Tibial nerve (tissue), 4 donors: ENCODE measurements at places on chromosomes 1 and 21.

DNA sequence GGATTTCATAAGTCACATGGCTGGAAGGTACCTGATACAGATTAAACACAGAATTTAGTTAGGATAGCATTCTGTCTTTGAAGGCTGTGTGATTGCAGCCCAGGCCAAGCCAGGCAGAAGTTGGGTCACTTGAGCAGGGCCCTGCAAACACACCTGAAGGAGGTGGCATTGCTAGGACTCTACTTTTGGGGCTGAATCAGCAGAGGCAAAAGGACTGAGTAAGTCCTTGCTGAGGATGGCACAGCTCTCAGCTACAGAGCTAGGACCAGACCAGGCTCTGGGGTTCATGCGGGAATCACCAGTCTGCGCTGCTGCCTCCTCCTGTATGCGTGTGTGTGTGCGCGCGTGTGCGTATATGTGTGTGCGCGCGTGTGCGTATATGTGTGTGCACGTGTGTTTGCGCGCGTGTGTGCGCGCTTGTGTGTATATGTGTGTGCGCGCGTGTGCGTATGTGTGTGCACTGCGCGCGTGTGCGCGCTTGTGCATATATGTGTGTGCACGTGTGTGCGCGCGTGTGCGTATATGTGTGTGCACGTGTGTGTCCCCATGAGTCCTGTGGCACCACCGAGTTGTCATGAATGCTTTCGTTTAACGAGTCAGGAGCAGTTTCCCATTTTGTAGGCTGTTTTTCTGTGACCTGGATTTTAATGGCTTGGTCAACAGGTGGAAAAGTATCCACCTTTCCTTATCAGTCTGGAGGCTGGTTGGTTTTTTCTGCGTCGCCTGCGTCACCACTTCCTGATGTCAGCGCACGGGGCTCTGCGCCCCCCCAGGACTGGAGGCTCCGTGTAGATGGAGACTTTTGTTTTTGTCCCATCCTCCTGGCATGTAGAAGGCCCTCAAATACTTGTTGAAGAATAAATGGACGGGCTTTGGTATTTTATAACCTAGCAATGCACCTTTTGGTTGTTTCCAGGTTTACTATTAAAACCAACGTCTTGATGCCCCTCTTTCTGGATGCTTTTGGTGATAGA is 34.7 kb downstream of the ADARB1 start:
- no peak for DNase-seq

GRCh38 chr1:224582041-224582440 is 34.1 kb upstream of the CNIH3 start:
- no peak for DNase-seq

DNA sequence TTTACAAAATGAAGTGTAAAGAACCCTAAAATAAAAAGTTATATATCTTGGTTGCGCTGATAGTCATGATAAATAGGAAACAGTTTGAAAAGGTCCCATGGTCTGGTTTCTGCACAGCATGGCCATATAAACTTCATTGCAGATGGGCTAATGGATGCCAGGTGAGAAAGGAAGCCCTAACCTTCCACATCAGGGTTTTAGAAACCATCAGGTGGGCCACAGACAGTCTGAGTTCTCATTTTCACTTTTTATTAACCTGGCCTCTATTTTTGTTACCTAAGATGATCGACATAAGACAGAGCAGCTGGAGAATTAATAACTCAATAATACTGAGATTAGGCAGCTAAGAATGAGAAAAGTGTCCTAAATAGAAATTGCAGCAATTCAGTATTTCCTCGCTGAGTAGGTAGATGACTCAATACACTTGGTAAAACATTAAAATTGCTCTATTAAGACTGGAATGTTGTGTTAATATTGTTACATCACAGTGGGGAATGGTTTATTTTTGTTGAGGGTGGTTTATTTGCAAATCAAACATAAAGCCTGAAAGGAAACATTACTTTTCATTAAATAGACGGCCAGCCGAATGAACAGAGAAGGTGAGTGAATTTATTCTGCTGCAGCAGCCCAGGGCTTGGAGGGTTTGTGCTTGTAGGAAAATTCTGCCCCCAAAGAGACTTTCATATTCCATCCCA is 21.1 kb downstream of the C1orf21 start:
- no peak for DNase-seq

DNA sequence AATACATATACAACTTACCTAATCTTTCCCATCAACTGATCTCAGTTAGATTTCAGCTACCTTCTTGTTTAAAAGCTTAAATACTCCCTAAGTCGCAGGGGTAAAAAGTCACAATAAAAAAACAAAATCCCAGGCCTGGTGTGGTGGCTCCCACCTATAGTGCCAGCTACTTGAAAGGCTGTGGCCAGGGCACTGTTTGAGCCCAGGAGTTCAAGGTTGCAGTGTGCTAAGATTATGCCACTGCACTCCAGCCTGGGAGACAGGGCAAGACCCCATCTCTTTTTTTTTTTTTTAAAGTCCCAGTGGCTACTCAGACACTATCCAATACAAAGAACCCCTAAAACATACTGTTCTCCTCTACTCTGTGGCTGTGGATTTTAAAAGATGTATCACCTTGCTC is 228.3 kb downstream of the DENND1B start:
- DNase-seq = no peak

- DNase-seq = no peak
These were observed 13.6 kb downstream of the INSRR start for GRCh38 chr1:156845055-156845952.

DNA sequence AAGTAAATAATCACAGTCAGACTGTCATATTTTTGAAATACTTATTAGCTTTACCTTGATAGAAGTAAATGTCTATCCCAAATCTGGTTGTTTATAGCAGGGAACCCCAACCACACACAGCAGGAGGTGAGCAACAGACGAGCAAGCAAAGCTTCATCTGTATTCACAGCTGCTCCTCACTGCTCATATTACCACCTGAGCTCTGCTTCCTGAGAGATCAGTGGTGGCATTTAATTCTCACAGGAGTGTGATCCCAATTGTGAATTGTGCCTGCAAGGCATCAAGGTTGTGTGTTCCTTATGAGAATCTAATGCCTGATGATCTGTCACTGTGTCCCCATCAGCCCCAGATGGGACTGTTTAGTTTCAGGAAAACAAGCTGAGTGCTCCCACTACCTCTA is 104.3 kb downstream of the GPATCH2 start:
- DNase-seq = no peak

DNA sequence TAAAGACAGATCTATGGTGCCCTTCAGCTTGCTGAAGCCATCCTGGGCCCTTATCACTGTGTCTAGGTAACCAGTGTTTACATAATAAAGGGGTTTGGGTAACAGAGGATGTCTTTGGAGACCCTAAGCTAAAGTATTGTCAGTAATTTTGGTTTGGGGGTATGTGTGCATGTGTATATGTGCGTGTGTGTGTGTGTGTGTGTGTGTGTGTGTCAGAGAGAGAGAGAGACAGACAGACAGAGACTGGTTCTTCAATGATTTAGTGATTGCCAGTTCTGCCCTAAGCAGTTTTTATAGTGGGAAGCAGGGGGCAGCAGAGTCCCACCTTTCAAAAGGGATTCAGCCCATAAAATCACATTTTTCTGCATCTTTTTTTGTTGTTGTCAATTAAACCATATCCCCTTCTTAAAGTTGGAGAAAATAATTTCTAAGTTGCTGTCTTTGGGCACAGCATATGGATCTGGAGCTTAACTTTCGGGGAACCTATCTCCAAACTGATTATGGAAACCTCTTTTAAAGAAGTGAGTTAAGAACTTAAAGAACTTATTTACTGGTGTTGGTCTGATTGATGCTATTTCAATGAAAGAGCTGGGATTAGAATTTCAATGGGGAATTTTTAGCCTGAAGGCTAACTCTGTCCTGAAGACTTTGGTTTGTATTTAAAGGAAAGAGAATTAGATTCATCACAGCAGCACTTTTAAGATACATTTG is 51.1 kb downstream of the ZNF326 start:
- no peak for DNase-seq

DNA sequence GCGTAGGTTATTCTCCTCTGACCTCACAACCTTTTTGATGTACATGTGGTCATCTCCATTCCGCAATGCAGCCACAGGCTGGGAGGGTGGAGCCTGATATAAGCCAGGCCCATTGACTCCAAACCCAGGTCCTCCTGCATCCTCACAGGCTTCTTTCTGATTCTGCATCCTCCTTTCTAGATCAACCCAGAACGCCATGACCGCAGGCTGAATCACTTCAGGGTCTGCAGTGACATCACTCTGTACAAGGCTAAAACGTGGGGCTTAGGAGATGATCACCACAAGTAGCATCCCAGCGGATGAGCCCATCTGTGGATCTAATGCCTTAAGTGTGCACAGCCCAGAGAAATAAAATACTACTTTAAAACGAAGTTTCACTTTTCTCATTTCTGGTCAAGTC is 16.1 kb downstream of the EBNA1BP2 start:
- no peak for DNase-seq

DNA sequence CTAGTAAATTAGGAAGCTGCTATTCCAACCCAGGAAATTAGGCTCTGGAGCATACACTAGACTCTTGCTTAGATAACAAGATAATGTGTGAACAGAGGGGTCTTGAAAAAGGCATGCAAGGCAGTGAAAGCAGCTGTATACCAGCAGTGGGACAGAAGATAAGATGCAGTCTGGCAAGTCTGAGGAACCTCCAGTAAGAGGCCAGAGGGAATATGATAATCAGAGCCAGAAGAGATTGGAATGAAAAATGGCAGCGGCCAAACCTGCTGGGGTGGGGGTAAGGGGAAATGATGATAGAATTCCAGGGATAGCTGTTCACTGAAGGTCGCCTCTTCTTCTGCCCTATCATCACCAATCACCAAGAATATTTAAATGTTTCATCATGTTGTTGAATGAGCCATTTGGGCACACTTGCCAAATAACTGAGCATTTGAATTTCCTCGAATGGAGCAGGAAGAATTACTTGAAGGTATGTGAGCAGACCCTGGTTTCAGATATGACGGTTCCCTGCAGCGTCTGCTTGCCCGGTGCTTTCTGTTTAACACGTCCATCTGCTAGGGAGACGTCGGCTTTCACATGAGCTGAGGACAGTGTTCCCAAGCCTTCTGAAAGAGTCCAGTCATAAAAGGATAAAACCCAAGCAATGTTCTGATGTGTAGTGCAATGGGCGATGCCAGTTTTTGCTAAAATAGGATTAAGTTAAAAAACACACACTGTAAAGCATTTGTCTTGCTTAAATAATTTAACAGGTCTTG is 173.3 kb downstream of the RWDD3 start:
- DNase-seq = no peak

- no peak for DNase-seq
These were observed 127.2 kb downstream of the CACHD1 start for GRCh38 chr1:64597113-64597512.

DNA sequence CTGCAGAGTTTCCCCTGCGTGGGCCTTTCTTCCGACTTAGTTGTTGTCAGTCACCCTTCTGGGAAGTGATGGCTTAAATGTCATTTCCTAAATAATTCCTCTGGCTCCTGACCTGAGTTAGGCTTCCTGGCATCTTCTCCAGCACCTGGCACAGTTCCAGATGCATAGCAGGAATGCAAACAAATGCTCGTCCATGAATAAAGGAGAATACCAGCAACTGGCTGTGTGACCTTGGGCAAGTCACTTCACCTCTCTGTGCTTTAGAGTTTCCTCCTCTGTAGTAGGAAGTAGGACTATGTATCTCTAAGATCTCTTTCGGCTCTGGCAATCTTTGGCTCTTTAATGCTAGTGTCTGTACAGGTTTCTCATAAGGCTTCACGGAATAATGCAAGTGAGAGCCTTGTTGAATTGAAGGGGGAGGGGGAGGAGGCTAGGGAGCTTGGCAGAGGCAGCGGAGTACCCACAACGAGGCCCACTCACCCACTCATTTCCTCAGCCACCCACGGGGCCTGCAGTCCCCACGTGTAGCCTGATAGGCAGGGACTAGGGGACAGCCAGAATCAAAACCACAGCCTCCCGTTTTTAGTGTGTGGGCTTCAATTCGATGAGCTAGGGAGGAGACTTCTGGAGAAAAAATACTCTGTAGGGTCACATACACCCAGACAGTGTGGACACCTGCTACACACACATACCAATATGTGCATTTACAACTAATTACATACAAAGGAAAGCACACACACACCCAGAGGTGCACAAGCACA is 48.1 kb downstream of the TENT5C start:
- DNase-seq = no peak

GRCh38 chr1:99764439-99764838 is 2.0 kb downstream of the FRRS1 start:
- DNase-seq = no peak

GRCh38 chr1:241765390-241765789 is 82.6 kb upstream of the EXO1 start:
- no peak for DNase-seq

GRCh38 chr21:42221581-42222345 is 2.8 kb downstream of the ABCG1 start:
- DNase-seq = no peak

DNA sequence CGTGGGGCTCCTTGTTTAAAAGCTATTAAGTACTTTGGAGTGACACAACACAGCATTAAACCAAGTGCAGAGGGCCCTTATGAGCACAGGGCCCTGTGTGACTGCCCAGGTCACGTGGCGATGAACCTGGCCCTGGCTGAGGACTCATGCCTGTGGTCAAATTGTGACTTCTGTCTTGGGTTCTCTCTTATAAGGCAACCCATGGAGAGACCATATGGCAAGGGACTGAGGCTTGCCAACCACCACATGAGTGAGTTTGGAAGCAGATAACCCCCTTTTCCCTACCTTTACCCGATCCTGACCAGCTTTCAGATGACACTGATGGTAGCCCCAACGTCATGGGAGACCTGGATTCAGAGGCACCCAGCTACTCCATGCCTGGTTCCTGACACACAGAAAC is 140.5 kb downstream of the ZBTB18 start:
- DNase-seq = no peak

DNA sequence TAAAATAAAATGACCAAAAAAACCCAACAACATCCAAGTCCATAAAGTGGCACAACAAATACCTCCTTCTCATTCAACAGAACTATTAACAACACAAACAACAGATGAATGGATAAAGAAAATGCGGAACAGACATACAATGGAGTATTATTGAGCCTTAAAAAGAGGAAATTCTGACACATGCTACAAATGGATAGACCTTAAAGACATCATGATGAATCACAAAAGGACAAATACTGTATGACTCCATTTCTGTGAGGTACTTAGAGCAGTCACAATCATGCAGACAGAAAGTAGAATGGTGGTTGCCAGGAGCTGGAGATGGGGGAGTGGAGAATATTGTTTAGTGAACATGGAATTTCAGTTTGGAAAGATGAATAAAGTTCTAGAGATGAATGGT is 42.6 kb downstream of the EYA3 start:
- DNase-seq = no peak
